Lower lobe of right lung (tissue), 2 donors: ENCODE measurements at places on chromosomes 2 and 18. TPM values are rescaled to one million over a fixed set of nuclear protein-coding genes. Genes with fewer than 3 reads are reported as not detected.

- no peak overlapping the region for H3K4me3 ChIP-seq
- H3K27ac ChIP-seq: no peak overlapping the region
- no peaks in the 10 kb centered on the region for H3K36me3 ChIP-seq
- no peaks in the 10 kb centered on the region for H3K4me1 ChIP-seq
These were observed 168.2 kb downstream of the VWC2L start for GRCh38 chr2:214579035-214579434.

GRCh38 chr2:37816036-37816435 lies 109.1 kb upstream of the RMDN2 start:
- H3K4me1 ChIP-seq: no peaks in the 10 kb centered on the region
- H3K36me3 ChIP-seq: no peaks in the 10 kb centered on the region
- no peak for DNase-seq
- no peak overlapping the region for H3K27ac ChIP-seq
- H3K27me3 ChIP-seq: no peaks in the 10 kb centered on the region

- no peak for DNase-seq
- no peaks in the 10 kb centered on the region for H3K27me3 ChIP-seq
- no peaks in the 10 kb centered on the region for H3K36me3 ChIP-seq
These were observed 75.8 kb downstream of the LONRF2 start for GRCh38 chr2:100246163-100247145.

GRCh38 chr2:222485367-222486211 lies 61.2 kb downstream of the SGPP2 start:
- DNase-seq: no peak
- no peaks in the 10 kb centered on the region for H3K36me3 ChIP-seq
- no peak overlapping the region for H3K4me3 ChIP-seq
- H3K27me3 ChIP-seq: no peaks in the 10 kb centered on the region

DNA sequence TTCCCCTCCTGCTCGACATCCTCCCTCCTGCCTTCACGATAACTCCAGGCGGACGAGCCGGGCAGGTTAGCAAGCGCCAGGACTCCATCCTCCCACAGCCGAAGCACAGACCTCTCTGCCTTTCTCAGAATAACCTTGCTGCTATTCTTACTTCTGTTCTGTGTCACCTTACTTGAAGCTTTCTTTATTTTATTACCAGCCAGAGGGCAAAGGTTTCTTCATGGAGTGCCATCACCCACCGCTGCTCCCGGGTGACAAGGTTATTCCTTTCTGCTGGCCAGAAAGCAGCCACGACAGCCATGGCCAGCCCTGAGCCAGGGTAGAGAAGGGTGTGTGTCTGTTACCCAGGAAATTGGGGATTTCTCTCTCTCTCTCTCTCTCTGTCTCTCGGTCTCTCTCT lies 227.1 kb downstream of the ANAPC1 start:
- peaks cover 24% of the 10 kb centered on the region for H3K4me1 ChIP-seq
- H3K4me3 ChIP-seq: no peak overlapping the region
- H3K36me3 ChIP-seq: no peaks in the 10 kb centered on the region
- no peak for DNase-seq

DNA sequence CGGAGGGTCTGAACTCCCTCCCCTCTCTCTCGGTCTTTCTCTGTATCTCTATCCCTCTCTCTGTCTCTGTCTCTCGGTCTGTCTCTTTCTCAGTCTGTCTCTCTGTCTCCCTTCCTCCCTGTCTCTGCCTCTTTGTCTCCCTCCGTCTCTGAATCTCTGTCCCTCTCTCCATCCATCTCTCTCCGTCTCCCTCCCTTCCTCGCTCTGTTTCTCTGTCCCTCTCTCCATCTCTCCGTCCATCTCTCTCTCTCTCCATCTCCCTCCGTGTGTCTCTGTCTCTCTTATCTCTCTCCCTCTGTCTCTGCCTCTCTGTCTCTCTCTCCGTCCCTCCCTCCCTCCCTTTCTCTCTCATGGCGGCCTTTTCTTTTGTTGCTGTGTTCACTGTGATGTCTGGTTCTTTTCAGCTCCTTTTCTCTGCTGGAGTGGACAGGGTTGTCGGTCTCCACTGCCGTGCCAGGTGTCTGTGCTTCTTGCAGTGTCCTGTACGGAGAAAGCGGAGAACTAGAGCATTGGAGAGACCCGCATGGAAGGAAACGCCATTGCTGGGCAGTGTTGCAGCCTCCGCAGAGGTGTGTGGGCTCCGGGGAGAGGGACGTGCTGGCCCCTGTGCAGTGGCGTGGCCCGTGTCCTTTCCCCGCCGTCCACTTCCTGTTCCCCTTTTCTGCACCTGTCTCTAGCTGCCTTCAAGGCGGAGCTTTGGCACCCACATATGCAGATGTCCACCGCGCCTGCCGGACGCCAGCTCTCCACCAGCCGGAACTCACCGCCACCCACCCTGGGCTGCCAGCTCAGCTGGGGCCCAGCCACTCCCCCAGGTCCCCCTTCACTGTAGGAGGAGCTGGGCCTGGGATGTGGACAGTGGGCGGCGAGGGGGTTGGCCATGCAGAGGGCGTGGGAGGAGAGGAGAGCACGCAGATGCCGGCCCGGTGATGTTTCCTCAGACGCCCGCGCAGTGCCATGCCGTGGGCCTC lies 113.1 kb downstream of the NFATC1 start:
- peaks cover 29% of the 10 kb centered on the region for H3K4me1 ChIP-seq
- peak; percentile 59 for DNase-seq
- peak overlapping the region; percentile 55 for H3K4me3 ChIP-seq
- H3K27ac ChIP-seq: no peak overlapping the region

DNA sequence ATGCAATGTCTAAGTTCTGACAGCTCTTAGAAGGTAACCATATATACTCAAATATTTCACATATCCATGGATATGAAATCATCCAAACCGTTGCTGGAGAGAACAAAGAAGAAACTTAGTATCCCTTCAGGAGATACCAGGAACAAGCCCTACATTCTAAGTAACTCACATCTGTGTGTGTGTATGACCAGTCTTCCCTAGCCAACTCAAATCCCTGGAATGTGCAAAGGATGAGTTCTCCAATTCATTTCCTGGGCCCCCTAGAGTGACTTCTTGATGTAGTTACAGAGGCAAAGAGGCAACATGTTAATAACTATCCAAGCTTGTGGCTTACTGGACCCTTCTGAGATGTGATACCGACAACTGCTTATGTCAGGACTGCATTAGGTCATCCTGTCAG lies 20.1 kb downstream of the TPGS2 start:
- no peak for DNase-seq
- H3K4me1 ChIP-seq: peaks cover 16% of the 10 kb centered on the region
- H3K36me3 ChIP-seq: peaks cover 45% of the 10 kb centered on the region
- no peak overlapping the region for H3K4me3 ChIP-seq
- no peaks in the 10 kb centered on the region for H3K27me3 ChIP-seq

DNA sequence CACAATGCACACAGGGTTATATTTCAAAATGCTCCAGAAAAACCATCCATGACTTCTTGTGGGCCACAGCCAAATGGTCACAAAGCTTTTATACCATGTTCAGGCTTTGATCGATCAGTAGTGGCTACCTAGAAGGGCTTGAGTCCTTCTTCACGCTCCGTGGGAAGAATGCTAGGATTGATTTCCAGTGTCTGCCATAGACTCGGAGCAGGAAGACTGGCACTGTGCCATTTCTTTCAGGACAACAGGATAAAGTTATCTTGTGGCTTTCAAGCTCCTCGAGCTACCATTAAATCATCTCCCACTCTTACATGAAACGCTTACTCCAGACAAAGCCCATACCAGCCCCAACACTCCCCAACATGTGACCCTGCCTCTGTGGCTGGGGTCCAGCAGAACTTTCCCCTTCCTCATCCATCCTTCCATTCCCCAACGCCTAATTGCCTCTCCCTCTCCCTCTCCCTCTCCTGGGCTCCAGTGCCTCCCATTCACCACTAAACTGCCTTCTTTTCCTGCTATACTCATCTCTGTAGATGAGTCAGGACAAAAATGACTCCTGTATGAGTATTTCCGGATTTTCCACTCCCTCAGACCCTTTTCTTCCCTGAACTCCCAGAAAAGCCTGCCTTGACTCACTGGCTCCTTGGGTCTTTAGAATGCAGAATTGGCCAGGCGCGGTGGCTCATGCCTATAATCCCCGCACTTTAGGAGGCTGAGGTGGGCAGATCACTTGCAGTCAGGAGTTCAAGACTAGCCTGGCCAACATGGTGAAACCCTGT lies 40.9 kb downstream of the ADD2 start:
- no peak for DNase-seq
- no peaks in the 10 kb centered on the region for H3K4me1 ChIP-seq
- H3K27ac ChIP-seq: no peak overlapping the region
- no peaks in the 10 kb centered on the region for H3K27me3 ChIP-seq

DNA sequence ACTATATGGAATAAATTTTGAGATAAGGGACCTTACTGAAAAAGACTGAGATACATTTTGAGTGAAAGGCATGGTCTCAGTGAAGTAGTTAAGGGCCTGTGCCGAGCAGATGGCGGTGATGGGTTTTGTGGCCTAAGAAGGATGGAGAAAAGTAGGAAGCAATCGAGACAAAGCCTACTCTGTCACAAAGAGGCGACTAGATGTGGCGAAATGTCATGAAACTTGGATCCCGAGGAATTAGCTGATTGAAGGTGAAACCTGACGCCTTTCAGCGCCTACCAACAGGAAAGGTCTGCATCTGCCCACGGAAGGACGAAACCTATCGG lies 558 bp upstream of the CEP192 start:
- no peak for DNase-seq
- peaks cover 12% of the 10 kb centered on the region for H3K36me3 ChIP-seq
- peaks cover 18% of the 10 kb centered on the region for H3K4me1 ChIP-seq
- H3K4me3 ChIP-seq: peak overlapping the region; percentile 97
- H3K27me3 ChIP-seq: no peaks in the 10 kb centered on the region

- H3K36me3 ChIP-seq: no peaks in the 10 kb centered on the region
- H3K27ac ChIP-seq: no peak overlapping the region
- no peak overlapping the region for H3K4me3 ChIP-seq
- no peaks in the 10 kb centered on the region for H3K4me1 ChIP-seq
These were observed 105.1 kb upstream of the SIX2 start for GRCh38 chr2:45114221-45114955.

DNA sequence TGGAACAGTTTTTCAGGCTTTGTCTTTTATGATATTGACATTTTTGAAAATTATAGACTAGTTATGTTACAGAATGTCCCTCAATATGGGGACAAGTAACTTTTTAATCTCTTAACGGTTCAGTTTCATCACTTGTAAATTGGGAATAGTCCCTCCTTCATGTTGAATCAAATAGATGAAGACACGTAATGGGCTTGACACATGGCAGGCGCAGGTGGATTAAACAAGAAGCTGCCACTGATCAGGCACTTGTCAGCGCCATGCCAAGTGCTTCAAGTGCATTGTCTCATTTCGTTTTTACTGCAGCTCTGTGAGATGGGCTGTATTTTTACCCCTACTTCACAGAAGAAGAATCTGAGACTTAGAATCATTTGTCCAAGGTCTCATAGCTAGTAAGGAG lies 9.5 kb upstream of the SMAD4 start:
- no peaks in the 10 kb centered on the region for H3K4me1 ChIP-seq
- H3K27ac ChIP-seq: no peak overlapping the region
- no peak overlapping the region for H3K4me3 ChIP-seq
- H3K27me3 ChIP-seq: no peaks in the 10 kb centered on the region
- peaks cover 5% of the 10 kb centered on the region for H3K36me3 ChIP-seq

DNA sequence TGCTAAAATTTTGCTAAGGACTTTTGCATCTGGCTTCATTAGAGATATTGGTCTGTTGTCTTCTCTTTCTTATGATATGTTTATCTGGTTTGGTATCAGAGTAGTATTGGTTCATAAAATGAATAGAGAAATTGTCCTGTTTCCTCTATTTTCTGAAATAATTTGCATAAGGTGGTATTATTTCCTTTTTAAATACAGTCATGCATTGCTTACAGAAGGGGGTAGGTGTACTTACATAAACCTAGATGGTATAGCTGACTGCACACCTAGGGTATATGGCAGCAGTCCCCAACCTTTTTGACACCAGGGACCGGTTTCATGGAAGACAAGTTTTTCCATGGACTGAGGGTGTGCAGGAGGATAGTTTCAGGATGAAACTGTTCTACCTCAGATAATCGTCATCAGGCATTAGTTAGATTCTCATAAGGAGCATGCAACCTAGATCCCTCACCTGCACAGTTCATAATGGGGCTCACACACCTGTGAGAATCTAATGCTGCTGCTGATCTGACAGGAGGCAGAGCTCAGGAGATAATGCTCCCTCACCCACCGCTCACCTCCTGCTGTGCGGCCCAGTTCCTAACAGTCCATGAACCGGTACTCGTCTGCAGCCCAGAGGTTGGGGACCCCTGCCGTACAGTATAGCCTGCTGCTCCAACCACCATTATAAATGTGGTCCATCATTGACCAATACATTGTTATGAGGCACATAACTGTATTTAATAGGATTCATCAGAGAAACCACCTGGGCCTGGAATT lies 189.2 kb downstream of the FAM210A start:
- no peaks in the 10 kb centered on the region for H3K36me3 ChIP-seq
- peaks cover 17% of the 10 kb centered on the region for H3K4me1 ChIP-seq
- no peak overlapping the region for H3K4me3 ChIP-seq
- DNase-seq: no peak
- no peak overlapping the region for H3K27ac ChIP-seq

GRCh38 chr18:79620576-79621165 lies 58.9 kb upstream of the CTDP1 start:
- no peak overlapping the region for H3K27ac ChIP-seq
- DNase-seq: peak; percentile 33
- H3K4me3 ChIP-seq: no peak overlapping the region
- peaks cover 16% of the 10 kb centered on the region for H3K4me1 ChIP-seq
- H3K27me3 ChIP-seq: peaks cover 14% of the 10 kb centered on the region
- H3K36me3 ChIP-seq: no peaks in the 10 kb centered on the region

GRCh38 chr2:32825291-32825712 lies 121.5 kb upstream of the LTBP1 start:
- H3K27ac ChIP-seq: no peak overlapping the region
- no peaks in the 10 kb centered on the region for H3K27me3 ChIP-seq
- no peak overlapping the region for H3K4me3 ChIP-seq
- peaks cover 3% of the 10 kb centered on the region for H3K36me3 ChIP-seq

DNA sequence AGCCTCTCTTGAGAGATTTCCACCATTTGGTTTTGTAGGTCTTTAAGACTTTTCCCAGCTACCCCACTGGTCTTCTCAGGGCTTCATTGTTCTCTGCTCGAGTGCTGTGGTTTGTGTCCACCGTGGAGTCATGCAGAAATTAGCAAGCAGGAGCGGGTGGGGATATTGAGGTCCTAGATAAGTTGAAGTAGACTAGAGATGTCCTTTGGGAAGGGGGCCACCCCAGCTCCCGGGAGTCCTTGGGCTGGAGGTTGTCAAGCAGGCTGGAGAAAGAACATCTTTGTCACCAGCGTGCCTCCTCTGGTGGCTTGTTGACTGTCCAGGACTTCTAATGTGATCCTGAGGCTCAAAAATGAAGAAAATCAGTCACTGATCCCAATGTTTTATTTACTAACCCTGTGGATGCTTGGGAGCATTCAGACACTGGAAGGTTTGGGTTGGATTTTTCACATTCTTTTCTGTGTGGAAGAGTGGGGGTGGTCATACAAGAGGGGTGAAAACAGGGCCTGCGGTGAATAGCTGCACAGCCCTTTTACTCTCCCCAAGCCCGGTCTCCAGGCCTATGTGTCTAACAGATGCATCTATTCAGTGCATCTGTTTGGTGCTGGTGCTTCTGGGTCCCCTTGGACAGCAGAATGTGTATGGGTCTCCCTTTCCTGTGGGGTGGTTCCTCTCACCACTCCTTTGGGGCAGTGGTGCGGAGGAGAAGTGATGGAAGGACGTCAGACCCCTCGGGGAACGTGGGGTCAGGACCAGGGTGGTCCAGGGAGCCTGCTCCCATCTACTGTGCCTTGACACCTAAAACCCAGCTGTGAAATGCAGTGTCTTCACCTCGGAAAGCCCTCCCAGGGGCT lies 208.1 kb downstream of the KLHL29 start:
- H3K4me1 ChIP-seq: no peaks in the 10 kb centered on the region
- H3K27ac ChIP-seq: no peak overlapping the region
- H3K36me3 ChIP-seq: no peaks in the 10 kb centered on the region
- H3K4me3 ChIP-seq: no peak overlapping the region
- H3K27me3 ChIP-seq: no peaks in the 10 kb centered on the region
- no peak for DNase-seq

The TTN gene
- total RNA-seq: 40.3 TPM

The DPYSL5 gene
- total RNA-seq: not detected

The MYOM1 gene
- 5.0 TPM for total RNA-seq

The GCA gene
- total RNA-seq: 94.0 TPM

The ATP8B1 gene
- total RNA-seq: 27.2 TPM
